Occipital lobe (tissue), 3 donors: ENCODE measurements at places on chromosomes 6 and 20. TPM values are rescaled to one million over a fixed set of nuclear protein-coding genes. Genes with fewer than 3 reads are reported as not detected.

- no peak for DNase-seq
These were observed 348.9 kb upstream of the ZFP64 start for GRCh38 chr20:52540509-52540908.

DNA sequence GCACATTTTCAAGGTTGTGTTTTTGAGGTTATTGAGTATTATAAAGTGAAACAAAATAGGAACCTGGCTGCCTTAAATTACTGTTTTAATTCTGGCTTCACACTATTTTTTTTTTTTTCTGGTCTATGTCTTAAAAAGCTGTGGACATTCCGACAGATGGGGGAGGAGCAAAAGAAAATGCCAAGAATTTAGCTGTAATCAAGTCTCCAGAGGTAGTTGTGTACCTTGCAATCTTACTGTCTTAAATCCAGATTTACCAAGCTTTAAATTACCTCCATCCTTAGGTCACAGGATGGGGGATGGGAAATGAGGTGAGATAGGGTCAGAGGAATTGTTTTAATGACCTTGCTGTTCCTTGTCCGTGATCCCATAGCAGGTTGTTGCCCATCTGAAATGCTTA, 182.8 kb downstream of the UTRN start:
- no peak for DNase-seq

DNA sequence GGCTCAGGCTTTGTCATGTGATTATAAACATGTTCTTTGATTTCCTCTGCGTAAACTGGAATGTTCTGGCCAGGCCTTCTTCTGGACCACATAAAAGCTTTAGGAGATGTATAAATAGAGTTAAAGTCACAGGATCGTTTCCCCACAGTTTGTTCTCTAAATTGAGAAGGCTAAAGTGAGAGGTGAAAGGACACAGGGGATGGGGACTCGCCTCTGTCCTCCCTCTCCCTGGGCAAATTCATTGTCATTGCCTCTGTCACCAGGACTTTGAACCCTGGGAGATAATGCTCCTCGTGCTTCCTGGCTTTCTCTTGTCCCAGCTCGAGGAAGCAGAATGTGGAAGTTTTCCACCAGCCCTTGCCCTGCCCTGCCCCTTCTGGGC, 20.3 kb upstream of the ZFAND3 start:
- no peak for DNase-seq

The TREM1 gene
- total RNA-seq = not detected

The DNAH8 gene
- total RNA-seq = under 0.01 TPM
